Activated T-helper 9 cell treated with anti-CD3 and anti-CD28 coated beads, Interleukin-2, amount 50 U/mL, for 16 hours (primary cell): ENCODE measurements at places on chromosomes 6 and 20.

DNA sequence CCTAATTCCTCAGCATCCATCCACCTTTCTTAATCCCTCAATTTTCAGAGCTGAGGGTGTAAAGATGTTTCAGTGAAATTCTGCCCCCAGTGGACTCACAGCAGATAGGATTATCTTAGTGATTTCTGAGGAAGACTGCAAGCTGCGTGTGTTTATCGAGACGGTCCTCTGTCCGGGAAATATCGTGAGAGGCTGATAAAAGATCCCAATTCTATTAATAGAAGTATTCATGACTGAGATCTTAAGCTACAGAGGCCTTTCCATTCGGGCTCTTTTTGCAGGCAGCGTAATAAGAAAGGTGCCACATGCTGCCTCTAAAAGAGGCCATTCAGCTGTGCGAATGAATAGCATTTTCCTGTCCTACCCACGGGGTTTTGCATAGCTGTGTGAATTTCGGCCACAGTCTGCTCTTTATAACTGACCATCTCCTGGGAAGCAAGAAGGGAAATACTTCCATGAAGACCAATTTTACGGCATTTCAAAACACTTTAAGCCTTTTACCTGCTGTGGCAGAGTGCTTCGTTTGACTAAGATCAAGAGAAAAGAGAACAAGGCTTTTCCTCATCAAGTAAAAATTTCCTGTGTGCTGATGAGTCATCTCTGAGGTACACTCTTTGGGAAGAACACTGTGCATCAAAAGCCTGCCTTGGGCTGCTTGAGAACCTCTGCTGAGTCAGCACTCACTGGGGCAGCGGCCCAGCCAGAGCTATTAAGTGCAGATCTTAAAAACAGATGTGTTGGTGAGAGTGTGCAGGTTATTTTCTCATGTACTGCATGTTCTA lies 208.8 kb downstream of the ARHGAP18 start:
- peak; percentile 16 for DNase-seq

DNA sequence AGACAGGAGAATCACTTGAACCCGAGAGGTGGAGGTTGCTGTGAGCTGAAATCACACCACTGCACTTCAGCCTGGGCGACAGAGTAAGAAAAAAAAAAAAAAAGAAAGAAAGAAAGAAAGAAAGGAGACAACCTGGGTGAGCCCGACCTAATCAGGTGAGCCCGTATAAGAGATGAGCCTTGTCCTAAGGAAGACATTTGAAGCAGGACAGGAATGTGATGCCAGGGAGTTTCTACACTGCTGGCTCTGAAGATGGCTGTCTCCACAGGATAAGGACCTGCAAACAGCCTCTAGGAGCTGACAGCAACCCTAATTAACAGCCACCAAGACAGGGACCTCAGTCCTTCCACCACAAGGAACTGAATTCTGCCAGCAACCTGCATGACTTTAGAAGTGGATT lies 41.9 kb downstream of the NHLRC1 start:
- no peak for DNase-seq

DNA sequence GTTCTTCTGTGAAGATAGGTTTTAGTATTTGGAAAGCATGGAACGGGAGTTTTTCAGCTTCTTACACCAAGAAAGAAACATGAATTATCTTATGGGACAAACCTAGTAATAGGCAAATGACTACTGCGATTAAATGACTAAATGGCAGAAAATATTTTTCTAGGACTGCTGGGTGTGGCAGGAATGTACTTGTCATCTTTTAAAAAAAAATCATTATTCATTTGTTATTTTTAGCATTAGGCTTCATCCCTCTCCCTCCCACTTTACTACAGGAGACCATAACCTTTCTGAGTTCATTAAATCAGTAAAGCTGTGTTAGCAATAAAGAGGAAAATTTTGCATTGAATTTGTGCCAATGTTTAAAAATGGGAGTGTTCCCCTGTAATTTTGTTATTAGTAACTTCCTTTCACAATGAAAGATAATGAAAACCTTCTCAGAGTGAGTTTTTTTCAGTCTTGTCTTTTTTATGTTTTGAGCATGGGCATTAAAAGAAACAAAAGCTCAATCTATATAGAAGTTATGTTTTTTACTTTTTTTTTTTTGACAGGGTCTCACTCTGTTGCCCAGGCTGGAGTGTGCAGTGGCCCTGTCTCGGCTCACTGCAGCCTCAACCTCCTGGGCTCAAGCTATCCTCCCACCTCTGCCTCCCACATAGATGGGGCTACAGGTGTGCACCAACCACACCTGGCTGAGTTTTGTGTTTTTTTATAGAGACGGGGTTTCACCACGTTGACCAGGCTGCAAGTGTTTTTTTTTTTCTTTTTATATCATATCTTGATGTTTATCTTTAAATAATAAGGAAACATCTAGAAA lies 105.6 kb upstream of the CLDN20 start:
- no peak for DNase-seq

- no peak for DNase-seq
Measured at GRCh38 chr20:32553618-32554017, 31.5 kb downstream of the NOL4L start.

DNA sequence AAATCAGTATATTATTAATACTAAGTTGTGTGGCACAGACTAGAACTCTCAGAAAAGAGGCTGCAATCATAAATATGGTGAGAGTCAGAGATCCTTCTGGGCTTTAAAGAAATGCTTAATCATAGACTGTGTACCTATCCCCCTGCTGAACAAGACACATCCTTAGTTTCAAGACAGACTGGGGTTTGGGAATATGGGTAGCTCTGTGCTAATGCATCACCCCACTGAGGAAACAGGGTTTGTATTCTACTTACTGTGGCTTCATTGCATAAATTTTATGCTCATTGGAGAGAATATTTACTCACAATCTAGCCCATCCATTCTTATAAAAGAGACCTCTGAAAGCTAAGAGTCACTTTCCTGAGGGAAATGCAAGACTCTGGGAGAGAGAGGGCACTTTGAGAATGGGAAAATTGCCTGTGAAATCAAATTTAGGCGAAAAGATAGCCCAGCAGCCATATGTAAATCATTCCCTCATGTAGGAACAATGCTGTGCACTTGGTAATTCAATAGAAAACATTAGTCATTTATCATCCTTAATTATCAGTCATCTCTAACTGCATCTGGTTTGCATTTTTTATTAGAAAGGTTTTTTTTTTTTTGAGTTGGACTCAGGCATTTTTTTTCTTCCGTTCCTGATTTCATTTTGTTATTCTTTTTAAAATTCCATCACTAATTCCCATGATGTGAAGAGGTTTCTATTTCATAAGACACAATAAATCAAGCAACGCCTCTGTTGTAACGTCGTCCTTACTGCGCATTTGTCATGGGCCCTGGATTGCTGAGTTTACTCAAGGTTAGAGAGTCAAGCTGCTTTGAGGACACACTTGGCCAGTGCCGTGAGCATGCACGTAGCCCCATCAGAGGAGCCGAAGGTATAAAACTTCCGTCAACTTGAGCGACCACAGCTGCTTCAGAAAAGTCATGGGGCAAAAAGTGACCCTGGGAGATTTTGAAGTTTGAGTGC lies 91.8 kb downstream of the TRMT11 start:
- DNase-seq: no peak

DNA sequence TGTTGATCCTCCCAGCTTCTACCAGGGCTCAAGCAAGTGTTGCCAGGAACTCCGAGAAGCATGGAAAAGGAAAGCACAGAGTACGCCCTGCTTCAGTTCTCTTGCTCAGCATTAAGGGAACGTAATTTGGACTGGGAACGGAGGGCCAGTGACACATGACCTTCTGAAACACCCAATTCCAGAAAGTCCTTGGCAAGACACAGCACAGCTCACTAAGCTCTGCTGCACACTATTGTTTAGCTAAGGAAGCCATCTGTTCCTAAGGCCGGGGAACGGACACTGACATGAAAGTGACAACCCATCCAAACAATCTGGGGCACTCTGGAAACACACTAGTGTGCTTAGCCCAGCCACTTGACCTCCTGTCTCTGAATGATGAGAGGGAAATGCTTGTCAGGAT lies 56.9 kb upstream of the NXT1 start:
- DNase-seq: no peak

GRCh38 chr6:24576447-24576846 lies 69.5 kb downstream of the KIAA0319 start:
- no peak for DNase-seq
